ENCODE measurements at places on chromosomes 6 and 20.

DNA sequence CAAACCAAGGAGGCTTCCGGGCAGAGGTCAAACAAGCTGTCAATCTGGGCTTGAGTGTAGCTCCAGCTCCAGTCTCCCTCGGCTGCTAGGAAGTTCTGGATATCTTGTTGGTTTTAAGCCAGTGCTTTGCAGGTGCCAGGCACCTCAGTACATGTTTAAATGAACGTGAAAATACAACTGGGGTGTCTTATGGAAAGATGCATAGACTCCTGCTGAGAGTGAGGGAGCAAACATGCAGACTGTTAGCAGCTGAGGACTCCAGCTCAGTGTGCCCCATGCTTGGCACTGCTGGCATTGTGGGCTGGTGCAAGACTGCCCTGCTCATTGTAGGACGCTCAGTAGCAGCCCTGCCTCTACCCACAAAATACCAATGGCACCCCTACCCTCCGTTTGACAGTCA, 28.5 kb downstream of the ERMARD start:
- no peak for DNase-seq

GRCh38 chr6:125904871-125905270, 51.7 kb upstream of the HINT3 start:
- peak; percentile 18 for DNase-seq

GRCh38 chr6:133404151-133404550, 163.0 kb downstream of the EYA4 start:
- no peak for DNase-seq

- DNase-seq: peak; percentile 93
These were observed at the start of gene PSMF1 for GRCh38 chr20:1118336-1119127. PSMF1 (plus strand) TSS chr20:1118602; CDS start chr20:1118774, 172 bp downstream.

- DNase-seq: no peak
These were observed 127.5 kb downstream of the PKHD1 start for GRCh38 chr6:51959744-51960383.

GRCh38 chr20:60993433-60994044, 258.5 kb upstream of the CDH4 start:
- no peak for DNase-seq

DNA sequence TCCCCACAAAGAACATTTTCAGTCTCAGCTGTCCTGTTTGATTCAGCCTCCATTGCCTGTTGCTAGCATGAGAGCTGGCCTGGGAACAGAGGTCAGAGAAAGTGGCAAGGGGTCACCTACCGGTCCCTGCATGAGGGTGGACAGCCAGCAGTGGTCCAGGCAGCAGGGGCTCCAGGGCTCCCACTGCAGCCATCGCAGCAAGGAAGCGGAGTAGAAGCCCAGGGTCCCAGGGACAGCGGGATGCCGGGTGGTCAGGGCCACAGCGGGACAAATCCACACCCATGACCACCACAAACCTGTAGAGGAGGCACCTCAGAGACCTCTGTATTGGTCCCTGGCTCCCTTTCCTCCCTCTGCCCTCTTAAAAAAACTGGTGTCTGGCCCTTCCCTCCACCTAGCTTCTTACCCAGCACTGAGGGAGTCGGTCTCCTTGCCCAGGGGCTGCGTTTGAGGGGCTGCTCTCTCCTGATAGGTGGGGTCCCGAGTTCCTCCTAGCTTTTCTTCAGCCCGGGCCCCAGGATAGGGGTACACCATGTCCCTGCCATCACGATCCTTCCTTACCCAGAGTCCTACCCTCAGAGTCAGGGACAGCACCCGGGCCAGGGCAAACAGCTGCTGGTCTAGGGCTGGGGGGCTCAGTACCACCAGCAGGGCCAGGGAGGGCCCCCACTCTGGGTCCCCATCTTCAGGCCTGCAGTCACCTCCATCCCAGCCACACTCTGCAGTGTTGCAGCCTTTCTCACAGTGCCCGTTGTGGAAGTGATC, 8.4 kb upstream of the GPSM3 start:
- DNase-seq: no peak

GRCh38 chr6:153662982-153663381, 376.1 kb upstream of the OPRM1 start:
- no peak for DNase-seq

GRCh38 chr6:48068278-48069251, 42.4 kb downstream of the PTCHD4 start:
- no peak for DNase-seq

DNA sequence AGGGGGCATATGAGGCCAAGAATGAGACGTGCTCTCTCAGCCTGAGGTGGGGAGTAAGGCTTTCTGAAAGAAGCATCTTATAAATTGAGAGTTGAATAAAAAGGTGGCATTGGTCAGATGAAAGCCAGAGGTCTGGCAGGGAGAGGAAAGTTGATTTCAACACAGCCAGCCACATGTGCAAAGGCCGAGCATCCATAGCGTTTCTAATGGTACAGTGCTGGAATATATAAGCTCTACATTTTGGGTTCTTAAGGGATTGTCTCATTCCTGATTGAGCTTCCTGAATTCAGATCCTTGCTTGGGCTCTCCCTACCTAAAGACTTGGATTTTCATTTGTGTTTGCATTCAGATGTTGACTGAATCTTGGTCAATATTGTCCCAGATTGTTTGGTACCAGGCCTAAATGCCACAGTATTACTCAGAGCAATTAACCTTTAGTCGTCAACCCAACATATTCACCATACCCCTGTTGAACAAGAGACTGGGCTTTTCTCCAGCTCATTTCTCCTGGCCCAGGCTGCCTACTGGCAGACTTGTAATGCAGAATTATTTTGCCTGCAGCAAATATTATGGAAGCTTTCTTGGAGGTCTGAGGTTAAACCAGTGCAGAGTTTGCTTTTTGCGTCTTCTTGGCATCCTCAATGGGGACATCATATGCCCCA, 14.5 kb upstream of the BCAS1 start:
- DNase-seq: no peak

- DNase-seq: no peak
These were observed 34.8 kb downstream of the F13A1 start for GRCh38 chr6:6285679-6286078.

DNA sequence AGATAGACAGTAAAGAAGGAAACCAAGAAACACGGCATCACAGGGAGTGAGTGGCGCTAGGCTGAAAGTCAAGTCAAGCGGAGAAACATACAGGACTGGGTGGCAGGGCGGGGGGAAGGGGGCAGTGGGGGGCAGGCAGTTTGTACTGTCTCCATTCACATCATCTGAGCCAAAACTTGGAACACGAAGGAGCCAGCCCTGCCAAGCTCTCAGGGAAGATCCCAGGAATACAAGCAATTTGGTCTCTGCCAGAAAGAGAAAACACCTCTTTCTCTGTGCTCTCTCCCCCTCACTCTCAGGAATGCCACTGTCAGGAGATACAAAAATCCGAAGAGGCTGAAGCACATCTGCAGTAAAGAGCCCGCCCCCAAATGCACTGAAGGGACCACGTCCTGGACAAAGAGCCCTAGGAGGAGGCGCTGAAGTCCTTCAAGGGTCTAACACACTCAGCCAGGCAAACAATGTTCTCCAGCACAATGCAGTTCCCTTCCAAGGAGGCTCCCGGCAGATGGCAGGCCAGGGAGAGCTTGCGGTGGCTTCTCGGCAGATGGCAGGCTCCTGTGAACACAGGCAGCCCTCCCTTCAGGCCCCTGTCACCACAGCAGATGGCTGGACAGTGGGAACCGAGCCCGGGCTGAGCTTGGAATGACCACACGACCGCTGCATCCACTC, 90.0 kb downstream of the ATP9A start:
- DNase-seq: no peak

- no peak for DNase-seq
These were observed 69.0 kb upstream of the UST start for GRCh38 chr6:148677594-148678476.

- DNase-seq: no peak
These were observed 604.7 kb upstream of the CITED2 start for GRCh38 chr6:139979021-139979725.

DNA sequence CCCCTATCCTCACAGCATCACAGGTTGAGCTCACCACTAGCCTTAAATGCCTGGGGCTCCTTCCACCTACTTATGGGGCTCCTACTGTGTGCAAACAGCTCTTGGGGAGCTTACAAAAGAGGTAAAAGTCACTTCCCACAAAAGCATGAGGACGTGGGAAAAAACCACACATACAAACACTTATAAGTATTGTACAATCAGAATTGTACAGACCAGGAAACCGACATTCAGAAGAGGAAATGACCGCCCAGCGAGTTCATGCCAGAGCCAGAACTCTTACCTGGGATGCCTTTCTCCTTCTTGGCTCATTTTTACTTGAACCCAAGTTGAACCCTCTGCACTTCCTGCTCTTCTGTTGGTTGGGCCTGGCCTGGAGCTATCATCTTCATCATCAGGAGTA, 6.3 kb upstream of the PPP1R16B start:
- no peak for DNase-seq

Data from stimulated activated CD4-positive, alpha-beta T cell treated with anti-CD3 and anti-CD28 coated beads, TNF-alpha, amount 100 ng/mL, for 4 hours (primary cell).